Stimulated activated CD8-positive, alpha-beta memory T cell treated with anti-CD3 and anti-CD28 coated beads, Interleukin-7, amount 100 ng/mL, for 1 hour (primary cell): ENCODE measurements at places on chromosomes 16 and 17.

DNA sequence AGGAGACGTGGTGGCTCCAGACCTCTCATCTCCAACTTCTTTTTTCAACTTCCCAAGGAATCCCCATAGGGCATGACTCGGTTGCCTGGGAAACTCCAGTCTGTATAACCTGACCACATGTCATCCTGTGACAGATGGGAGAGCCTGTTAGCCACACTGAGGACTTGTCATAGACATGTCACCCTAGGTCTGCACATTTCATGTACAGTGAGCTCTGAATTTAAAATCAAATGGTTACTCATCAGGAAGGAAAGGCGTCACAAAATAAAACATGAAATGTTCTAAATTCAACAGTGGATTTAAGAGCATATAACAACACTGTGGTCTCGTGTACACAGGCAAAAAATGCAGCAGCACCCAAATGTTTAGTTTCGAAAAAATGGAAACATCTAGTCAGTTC is 22.2 kb upstream of the ADAMTS18 start:
- no peak for DNase-seq

GRCh38 chr17:4881761-4882555 is 17.4 kb upstream of the C17orf107 start:
- no peak for DNase-seq

DNA sequence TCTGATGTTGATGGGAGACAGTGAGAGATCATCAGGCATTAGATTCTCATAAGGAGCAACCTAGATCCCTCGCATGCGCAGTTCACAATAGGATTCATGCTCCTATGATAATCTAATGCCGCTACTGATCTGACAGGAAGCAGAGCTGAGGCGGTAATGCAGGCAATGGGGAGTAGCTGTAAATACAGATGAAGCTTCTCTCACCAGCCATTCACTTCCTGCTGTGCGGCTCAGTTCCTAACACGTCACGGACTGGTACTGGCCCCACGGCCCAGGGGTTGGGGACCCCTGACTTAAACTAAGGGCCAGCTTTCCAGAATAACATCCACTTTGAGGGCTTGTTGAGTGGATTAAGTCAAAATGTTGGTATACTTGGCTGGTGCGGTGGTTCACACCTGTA is 2.6 kb upstream of the TMEM219 start:
- no peak for DNase-seq

DNA sequence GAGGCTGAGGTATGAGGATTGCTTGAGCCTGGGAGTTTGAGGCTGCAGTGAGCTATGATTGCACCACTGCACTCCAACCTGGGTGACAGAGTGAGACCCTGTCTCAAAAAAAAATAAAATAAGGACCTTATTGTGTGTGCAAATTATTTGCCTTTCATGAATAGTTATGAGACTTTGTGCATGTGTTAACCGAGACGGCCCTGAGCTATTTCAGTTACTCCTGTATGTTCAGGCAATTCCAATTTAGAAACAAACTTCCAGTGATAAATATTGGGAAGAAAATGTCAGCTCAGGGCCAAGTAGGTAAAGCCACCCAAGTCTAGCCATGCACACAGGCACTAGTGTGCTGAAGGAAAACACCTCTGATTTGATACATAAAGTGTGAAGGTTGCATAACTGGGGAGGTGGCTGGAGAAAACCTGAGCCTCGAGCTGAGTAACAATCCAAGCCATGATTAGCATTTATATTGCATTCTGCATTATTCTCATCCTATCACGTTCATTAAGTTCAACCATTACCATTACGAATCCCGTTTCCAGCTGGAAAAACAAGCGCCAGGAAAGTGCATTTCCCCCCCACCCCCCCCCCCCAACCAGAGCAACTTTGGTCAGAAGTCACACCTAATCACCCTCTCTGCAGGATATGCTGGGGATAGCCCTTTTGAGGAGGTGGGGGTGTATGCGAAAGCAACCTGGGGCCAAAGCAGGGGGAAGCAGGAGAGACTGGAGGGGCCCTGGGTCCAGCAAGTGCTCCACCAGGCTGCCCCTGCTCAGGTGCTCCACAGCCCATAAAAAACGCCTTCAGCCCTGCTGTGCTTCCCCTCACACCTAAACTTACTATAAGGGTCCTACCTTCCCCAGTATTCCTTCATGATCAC is 18.6 kb upstream of the ENDOV start:
- DNase-seq, result no peak

DNA sequence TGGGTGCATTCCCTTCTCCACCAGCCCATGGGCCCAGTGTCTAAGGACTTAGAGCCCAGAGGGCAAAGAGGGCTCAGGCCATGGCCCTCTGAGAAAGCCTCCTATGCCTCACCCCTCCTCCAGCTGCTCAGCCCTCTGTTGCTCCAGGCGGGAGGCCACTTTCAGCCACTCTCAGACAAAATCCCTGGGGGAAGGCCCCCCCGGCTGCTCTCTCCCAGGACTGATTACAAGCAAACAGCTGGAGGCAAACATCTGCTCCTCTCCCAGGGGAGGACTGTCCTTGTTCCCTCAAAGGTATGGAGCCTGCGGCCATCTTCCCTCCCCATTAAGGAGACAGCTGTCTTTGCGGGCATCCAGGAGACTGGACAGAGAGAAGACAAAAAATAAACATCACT is 54.9 kb upstream of the DLX4 start:
- DNase-seq, result no peak

DNA sequence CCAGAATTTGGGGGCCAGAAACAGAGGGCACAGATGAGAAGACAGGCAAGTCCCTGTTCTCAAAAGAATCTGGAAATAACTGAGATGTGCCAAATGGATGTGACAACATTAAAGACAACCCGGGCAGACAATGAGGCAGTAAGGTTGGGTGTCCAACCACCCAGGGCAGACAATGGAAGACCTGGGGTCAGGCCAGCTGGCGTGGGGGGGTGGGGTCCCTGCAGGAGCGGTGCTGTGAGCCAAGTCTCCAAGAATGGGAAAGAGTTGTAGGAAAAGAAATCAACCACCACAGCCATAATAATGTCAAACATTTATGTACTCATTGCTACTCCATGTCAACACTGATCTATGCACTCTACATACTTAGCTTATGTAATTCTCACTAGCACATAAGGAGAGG is 203.3 kb downstream of the C16orf78 start:
- DNase-seq, result no peak

DNA sequence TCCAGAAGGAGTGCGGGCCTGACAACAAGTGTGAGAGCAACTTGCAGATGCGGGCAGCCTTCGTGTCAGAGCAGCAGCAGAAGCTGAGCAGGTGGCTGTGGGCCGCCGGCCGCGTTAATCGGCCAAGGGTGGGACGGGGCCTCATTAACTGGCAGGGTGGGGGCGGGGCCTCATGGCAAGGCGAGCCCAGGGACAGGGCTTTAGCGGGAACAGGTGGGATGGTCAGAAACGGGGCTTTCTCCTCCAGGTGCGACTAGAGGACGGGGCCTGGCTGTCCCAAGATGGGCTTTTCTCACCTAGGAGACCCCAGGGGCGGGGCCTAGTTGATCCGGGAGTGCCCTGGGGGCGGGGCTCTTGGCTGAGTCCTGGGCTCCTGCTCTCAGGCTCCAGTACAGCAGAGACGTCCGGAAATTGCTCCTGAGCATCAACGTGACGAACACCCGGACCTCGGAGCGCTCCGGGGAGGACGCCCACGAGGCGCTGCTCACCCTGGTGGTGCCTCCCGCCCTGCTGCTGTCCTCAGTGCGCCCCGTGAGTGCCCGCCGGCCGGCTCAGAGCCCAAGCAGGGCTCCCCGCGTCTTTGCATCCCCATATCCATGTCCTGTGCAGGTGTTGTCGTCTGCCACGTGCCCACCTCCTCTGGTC is 18.4 kb upstream of the PDK2 start:
- no peak for DNase-seq

- DNase-seq, result no peak
Measured at GRCh38 chr16:85483424-85483823, 129.7 kb upstream of the GSE1 start.

DNA sequence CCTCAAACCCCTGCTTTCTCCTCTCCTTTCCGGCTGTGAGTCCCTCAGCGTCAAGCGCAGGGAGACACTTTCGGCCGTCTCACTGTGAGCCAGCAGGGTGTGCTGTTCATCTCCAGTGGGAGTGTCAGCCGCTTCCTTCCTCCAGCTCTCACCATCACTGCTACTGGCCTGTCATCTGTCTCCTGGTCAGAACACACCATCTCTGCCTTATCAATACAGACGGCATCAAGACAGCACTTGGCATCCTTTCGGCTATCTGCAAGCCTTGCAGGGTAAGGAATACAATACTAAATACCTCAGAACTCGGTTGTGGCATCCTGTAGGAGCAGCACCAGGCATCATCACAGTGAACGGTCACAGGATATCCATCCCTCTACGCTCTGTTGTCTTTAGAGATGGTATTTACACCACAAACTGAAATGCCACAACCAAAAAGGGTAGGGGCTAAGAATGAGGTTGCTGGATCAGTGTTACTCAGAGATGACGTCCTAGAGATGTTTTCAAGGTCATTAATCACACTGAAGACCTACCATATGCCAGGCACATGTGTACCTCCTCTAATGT is 20.7 kb upstream of the CMTM4 start:
- DNase-seq, result no peak

- DNase-seq, result no peak
Measured at GRCh38 chr16:50056226-50056625, 9.5 kb upstream of the HEATR3 start.

DNA sequence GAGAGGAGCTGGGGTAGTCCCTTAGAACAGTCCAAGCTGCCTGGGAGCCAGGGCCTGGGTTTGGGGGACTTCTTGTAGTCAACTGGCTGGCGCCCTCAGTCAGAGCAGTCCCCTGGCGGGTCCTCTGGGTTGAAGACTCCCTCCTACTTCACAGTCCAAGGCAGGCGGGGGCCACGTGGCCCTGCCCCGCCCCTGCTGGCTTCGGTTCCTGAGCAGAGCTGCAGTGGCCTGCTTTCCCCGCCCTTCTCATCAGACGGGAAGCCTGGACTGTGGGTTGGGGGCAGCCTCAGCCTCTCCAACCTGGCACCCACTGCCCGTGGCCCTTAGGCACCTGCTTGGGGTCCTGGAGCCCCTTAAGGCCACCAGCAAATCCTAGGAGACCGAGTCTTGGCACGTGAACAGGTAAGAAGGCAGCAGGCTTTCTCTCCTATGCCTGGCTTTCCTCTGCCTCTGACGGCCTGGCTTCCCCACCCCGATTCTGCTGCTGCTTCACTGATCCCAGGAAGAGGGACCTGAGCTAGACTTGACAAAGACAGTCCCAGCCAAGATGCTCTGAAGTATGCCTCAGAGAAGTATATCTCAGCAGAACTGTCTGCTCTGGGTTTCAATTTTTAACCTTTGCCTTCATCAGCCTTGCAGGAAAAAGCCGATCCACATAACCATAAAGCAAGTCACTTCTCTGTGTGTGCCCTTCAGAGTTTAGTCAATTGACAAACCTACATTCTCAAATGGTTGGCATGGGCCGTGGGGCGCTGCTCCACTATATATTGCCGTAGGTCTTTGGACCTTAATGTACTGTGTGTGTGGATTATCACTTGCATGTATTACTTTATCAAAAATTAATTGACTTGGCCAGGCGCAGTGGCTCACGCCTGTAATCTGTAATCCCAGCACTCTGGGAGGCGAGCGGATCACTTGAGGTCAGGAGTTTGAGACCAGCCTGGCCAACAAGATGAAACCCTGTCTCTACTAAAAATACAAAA is 56.3 kb downstream of the SF3B3 start:
- DNase-seq, result no peak
